ENCODE measurements at places on chromosomes 16 and 17. TPM values are rescaled to one million over a fixed set of nuclear protein-coding genes. Genes with fewer than 3 reads are reported as not detected.
A peak's percentile ranks its signal among the peaks of the same experiment; 100 is the strongest.

DNA sequence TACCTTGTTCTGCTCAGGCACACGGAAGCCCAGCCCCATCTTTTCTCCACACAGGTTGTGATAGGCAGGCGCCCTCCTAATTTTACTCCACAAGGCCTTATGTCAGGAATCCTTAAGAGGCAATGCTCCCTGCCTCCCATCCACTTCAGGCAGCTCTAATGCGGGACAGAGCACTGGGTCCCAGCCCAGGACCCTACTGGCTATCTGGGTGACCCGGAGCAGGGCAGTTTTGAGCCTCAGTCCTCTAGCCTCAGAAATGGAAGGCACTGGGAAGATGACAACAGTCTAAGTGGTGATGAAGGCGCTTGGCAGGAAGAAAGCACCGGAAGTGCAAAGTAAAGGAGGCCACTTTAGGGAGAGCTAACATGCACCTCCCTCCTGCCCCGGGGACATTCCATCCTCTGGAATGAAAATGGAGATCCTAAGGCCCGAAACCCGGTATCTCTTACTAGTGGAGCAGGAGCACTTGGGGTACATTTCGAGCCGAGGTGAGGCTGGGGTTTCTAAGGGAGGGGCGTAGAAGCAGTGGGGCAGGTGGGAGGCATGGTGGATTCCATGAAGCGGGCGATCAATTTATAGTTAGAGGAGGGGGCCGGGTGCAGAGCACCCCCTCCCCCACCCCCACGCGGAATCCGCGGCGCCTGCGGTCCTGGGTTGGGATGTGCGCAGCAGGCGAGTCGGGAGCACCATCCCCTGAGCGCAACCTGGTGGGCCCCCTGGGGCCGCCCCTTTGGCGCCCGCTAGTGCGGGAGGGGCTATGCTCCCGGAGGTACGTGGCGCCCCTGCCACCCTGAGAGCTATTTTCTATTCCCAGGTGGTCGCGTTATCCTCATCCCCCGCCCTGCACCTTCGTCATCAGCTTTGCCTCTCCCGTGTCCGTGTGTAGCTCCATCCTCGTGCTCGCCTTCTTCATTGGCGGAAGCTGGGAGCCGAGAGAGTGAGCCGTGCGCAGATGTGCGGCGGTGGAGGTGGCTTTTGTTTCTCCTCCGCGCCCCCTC lies 4.9 kb downstream of the MT1F start:
- no peak for DNase-seq
- no peak overlapping the region for H3K4me3 ChIP-seq
- H3K36me3 ChIP-seq: no peaks in the 10 kb centered on the region
- peaks cover 3% of the 10 kb centered on the region for H3K4me1 ChIP-seq

GRCh38 chr17:78923660-78924453 lies 1.3 kb downstream of the TIMP2 start:
- peak overlapping the region; percentile 65 for H3K4me3 ChIP-seq
- peak overlapping the region; percentile 36 for H3K27ac ChIP-seq
- peaks cover 25% of the 10 kb centered on the region for H3K4me1 ChIP-seq
- no peak for DNase-seq
- H3K27me3 ChIP-seq: no peaks in the 10 kb centered on the region
- no peaks in the 10 kb centered on the region for H3K36me3 ChIP-seq

- no peak for DNase-seq
- no peak overlapping the region for H3K27ac ChIP-seq
- no peaks in the 10 kb centered on the region for H3K27me3 ChIP-seq
- H3K36me3 ChIP-seq: peaks cover 13% of the 10 kb centered on the region
- no peak overlapping the region for H3K4me3 ChIP-seq
Observed at GRCh38 chr17:1875597-1875996, 45.8 kb downstream of the RPA1 start.

DNA sequence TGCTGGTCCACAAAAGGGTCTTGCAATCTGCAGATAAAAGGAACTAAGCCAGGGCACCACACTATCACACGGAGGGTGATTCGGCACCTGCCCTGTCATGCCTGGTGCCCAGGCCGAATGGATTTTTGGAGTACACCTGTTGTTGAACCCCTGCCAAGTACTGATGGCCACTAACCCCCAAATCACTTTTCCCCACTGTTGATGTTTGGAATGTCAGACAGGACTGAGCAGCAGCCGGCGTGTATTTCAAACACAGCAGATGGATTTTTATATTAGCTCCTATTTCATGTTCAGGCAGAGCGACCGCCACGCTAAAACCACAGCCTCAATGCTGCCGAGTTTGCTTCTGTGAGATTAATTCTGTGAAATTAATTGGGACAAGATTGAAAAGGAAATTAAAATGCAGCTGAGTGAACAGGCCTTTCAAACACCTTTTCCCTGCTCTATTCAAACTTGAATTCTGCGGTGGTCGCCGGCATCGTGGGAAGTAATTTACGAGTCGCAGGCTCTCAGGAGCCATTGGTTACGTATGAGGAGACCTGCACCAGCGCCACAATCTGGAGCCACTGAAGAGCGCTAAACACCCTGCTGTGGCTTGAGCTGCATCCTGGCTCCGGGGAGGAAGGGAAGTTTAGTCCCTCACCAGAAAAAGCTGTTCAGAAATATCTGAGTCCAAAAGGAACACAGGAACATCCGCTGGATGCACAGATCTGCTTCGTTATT lies 48.5 kb downstream of the SNX11 start:
- no peaks in the 10 kb centered on the region for H3K36me3 ChIP-seq
- H3K27ac ChIP-seq: no peak overlapping the region
- no peak overlapping the region for H3K4me3 ChIP-seq
- peaks cover 5% of the 10 kb centered on the region for H3K4me1 ChIP-seq
- H3K27me3 ChIP-seq: peaks cover 9% of the 10 kb centered on the region

Gene LCAT
- 14.0 TPM for total RNA-seq

Gene CX3CL1
- 21.8 TPM for total RNA-seq

Gene GP1BA
- total RNA-seq: 0.15 TPM
